ENCODE measurements at places on chromosomes 13 and 19.

- DNase-seq, result no peak
Observed at GRCh38 chr13:106314417-106314816, 221.0 kb downstream of the EFNB2 start.

- DNase-seq, result no peak
Observed at GRCh38 chr19:7211191-7211951, 82.8 kb downstream of the INSR start.

DNA sequence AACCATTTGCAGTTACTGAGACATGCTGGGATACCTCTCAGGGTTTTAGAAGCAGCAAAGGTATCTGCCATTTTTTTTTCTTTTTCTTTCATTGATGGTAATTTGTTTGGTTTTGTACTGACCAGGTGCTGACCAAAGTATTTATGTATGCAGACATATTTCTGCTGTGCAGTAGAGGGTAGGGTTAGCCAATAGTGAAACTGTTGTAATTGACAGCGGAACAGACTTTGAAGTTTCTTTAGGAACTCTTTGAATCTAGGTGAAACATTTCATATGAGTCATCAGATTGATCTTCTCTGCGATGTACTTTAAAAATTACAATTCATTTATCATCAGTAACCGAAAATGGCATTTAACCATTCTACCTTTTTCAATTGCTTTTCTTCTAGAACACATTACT is 63.0 kb downstream of the ITGBL1 start:
- peak; percentile 4 for DNase-seq

GRCh38 chr13:101709952-101710351 is 257.5 kb downstream of the ITGBL1 start:
- no peak for DNase-seq

DNA sequence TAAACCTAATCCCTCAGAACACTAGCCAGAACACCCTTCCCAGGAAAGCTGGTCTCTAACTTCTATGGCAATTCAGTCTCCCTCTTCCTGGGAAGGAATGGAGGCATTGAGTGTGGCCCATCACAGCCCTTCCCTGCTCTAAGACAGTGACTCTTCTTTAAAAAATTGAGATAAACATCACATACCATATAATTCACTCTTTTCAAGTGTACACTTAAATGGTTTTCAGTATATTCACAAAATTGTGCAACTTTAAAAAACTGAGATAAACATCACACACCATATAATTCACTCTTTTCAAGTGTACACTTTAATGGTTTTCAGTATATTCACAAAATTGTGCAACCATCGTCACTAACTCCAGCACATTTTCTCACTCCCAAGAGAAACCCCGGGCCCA is 116.5 kb downstream of the MIPEP start:
- no peak for DNase-seq

GRCh38 chr13:98504371-98504963 is 72.4 kb downstream of the STK24 start:
- DNase-seq, result peak; percentile 65

DNA sequence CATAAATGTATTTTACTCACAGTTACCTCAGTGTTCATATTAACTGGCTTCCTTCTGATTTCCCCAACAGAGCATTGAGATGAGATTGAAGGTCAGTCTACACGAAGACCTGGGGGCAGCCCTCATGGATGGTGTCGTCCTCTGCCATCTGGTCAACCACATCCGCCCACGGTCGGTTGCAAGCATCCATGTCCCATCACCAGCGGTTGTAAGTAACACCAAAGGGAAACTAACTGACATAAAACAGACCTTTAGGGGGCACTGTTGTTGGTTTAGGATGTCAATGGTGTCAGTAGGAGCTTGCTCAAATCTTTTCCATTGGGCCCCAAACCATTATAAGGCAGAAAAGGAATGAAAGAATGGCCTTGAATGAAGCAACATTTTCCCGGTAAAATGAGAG is 68.2 kb downstream of the ESD start:
- DNase-seq, result peak; percentile 41

- DNase-seq, result no peak
Observed at GRCh38 chr13:77422724-77423123, 95.8 kb upstream of the MYCBP2 start.

- no peak for DNase-seq
Observed at GRCh38 chr19:1783354-1783753, 28.7 kb downstream of the ATP8B3 start.

DNA sequence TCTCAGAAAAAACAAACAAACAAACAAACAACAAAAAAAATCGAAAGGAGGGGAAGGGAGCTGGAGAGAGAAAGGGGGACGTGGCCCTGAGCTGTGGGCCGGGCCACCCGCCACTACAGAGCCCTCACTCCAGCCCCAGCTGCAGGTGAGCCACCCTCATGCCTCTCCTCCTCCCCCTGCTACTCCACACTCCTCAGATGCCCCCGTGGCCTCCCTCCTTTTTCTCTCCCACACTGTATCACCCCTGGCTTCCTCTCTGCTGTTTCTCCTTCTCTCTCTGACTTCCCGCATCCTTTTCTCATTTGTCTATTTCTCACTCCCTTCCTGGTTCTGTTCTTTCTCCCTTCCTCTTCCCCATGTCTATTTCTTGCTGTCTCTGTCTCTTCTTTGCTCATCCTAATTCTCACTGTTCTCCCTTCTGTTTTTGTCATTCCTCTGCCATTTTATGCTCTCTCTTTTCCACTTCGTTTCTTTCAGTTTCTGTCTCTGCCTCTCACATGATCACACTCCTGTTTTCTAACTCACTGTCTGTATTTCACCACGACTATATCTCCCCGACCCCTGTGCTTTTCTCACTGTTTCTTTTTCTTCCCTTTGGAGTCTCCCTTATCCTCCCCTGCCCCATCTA is 2.7 kb downstream of the KLK2 start:
- DNase-seq, result no peak

DNA sequence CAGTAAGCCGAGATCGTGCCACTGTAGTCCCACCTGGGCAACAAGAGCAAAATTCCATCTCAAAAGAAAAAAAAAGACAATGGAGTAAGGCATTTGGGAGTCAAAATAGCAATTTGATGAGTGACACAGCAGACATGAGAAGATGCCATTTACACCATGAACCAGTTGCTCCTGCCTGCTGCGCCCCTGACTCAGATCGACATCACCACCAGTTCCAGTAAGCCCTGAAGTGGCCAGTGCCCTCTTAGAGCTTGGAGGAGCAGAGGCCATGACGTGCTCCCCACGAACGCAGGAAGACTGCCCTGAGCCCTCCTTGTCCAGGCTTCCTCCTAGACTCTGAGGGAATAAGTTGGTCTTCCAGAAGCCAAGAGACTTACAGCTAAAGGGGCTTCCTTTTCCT is 339.2 kb downstream of the MYO16 start:
- no peak for DNase-seq

DNA sequence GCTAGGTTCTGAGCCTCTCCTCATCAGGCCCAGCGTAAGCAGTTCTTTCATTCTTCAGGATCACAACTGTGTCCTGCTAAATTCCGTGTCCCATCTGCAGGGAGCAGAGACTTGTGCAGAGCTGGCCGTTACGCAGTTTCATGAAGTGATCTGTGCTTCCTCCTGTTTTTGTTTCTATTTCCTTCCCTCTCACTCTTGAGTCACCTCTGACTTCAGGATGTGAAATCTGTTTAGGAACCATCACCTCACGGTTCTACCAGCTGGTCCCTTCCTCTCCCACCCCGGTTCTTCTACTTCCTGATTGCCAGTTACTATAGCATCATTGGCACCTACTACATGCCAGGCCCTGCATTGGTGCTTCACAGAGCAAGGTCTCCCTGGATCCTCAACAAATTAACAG is 8.5 kb downstream of the MAU2 start:
- DNase-seq, result no peak

- DNase-seq, result no peak
Observed at GRCh38 chr13:74449811-74450524, 315.8 kb upstream of the KLF12 start.

DNA sequence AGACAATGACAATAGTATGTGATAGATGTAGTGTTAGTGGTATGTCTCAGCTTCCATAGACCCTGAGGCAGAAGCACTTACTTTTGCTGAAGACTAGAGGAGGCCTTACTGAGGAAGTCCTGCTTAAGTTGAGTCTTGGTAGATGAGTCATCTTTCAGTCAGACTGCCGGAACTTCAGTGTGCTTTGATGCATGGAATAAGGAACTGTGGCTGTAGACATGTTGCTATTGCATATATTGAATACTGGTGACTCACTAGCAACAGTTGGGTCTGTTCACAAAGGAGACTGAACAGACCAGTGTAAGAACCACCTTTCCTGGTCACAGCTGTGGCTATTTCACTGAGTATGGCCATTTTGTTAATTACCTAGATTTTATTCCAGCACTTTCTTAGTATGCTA is 1000.6 kb downstream of the OLFM4 start:
- no peak for DNase-seq

DNA sequence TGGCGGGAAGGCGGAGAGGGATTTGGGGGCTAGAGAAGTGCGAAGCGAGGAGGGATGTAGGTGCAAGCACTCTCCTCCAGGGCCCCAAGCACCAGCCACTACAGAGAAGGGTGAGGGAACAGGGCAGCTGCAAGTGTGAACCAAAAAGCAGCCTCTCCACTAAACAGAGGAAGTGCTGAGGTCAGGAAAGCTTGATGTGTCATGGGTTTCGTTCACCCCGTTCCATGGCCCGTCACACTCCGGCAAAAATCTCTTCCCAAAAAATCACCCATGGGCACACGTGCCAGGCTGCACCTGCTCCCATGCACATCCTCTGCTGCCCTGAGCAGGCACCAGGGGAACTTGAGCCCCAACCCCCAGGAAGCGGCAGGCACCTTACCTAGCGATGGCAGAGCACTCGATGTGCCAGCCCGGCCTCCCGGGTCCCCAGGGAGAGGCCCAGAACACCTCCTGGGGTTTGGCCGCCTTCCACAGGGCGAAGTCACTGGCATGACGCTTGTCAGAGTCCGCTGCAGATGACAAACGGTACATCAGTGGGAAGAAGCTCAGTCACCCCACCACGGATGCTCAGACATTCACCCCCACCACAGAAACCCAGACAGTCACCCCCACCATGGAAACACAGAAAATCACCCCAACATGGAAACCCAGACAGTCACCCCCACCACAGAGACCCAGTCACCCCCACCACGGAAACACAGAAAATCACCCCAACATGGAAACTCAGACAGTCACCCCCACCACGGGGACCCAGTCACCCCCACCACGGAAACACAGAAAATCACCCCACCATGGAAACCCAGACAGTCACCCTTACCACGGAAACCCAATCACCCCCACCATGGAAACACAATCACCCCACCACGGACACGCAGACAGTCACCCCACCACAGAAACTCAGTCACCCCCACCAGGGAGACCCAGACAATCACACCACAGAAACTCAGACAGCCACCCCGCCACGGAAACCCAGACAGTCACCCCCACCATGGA is 29.0 kb downstream of the CARS2 start:
- no peak for DNase-seq

GRCh38 chr19:3722443-3723109 is 14.4 kb downstream of the TJP3 start:
- no peak for DNase-seq

- DNase-seq, result no peak
Observed at GRCh38 chr13:79631051-79631659, 150.2 kb downstream of the NDFIP2 start.

DNA sequence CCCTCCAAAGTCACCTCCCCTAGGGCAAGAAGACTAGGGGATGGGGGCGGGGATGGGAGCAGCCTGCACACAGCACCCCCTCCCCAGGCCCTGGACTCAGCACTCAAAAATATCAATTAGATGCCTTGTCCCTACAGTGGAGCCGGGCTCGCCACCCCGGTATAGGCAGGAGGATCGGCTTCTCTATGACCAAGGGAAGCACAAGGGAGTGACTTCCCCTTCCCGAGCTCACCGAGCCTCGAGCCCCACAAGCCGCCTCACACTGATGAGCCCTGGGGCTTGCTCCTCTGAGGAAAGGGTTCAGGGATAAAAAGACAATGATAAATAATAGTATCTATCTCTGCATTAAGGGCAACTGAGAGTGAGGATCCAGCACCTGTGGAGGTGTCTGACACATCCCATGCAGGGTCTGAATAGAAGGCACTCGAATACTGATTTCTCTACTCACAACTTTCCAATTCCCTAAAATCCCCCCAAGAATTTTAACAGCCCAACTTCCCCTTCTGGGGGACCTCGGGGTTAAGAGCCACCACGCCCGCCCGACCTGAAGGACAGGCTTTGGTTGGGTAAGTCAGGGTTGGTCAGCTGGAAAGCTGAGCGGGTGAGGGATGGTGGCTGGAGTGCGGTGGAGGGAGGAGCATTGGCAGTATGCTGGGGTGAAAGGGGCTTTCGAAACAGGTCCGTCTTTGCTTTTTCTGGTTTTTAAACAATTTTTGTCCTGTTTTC is 51.3 kb downstream of the STK24 start:
- DNase-seq, result no peak

DNA sequence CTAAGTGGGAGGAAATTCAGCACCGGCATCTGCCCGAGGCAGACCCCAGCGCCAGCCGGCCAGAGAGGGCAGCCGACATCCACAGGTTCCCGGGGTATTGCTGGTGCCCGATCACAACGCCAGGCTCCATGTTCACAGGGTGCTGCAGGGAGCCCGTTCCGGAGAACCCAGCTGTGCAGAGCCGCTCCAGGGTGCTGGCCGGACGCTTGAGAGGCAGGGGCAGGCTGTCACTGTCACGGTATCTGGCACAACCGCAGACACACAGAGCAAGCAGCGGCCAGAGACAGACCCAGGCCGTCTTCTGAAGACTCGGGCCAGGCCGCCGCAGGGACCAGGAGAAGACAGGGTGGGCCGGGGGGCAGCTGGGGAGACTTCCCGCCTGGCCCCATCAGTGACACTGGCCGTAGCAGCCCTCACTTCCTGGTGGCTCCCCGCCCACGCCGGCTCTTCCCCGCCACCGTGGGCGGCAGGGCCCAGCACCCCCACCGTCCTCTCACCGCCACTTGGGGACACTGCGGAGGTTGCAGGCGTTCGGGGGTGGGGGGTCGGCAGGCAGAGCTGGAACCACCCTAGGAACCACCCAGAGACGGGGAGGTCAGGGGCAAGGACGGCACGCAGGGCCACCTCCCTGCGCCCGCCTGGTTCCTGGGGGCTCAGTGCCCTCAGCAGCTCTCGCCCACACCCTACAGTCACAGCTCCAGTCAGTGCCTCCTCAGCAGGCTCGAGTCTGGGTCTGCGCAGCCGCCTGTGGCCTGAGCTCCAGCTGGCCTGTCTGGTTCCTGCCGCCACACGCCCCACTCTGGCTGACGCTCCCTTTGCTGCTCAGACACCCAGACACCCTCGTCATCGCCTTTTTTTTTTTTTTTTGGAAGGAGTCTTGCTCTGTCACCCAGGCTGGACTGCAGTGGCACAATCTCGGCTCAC is 3.8 kb downstream of the RNF126 start:
- no peak for DNase-seq

DNA sequence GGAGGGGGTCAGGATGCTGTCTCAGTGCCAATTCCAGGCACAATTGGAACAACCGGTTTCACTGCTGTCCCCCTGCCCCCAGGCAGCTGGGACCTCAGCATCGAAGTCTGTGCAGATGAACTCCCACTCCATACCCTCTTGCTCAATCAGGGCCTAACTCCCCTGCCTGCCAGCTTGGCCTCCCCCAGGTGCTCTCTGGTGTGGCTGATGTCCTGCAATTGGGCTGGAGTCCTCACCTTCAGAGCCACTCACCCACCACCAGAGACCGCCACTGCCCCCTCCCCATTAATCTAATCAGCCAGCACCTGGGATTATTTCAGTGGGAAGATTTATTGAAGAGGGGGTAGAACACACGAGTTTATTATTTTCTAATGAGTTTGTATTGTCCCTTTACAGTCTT is 118.8 kb downstream of the MIPEP start:
- no peak for DNase-seq
